ENCODE measurements at places on chromosomes 13 and 19.

- H3K27ac ChIP-seq, result peak overlapping the region; percentile 35
- H3K4me3 ChIP-seq, result no peak overlapping the region
- no peaks in the 10 kb centered on the region for H3K4me1 ChIP-seq
- H3K36me3 ChIP-seq, result peaks cover 12% of the 10 kb centered on the region
- no peaks in the 10 kb centered on the region for H3K27me3 ChIP-seq
Measured at GRCh38 chr13:95608640-95609323, 35.7 kb downstream of the DZIP1 start.

GRCh38 chr19:2242092-2242537 is 5.5 kb downstream of the SF3A2 start:
- H3K27ac ChIP-seq, result no peak overlapping the region
- H3K36me3 ChIP-seq, result peaks cover 10% of the 10 kb centered on the region
- H3K4me3 ChIP-seq, result peak overlapping the region; percentile 57
- no peaks in the 10 kb centered on the region for H3K27me3 ChIP-seq

- H3K27me3 ChIP-seq, result no peaks in the 10 kb centered on the region
- H3K4me3 ChIP-seq, result peak overlapping the region; percentile 92
- no peak for DNase-seq
- no peak overlapping the region for H3K27ac ChIP-seq
- peaks cover 66% of the 10 kb centered on the region for H3K36me3 ChIP-seq
Measured at GRCh38 chr19:36916991-36917390, 859 bp downstream of the ZNF568 start.

- H3K4me1 ChIP-seq, result peaks cover 20% of the 10 kb centered on the region
- DNase-seq, result no peak
- no peak overlapping the region for H3K4me3 ChIP-seq
- peaks cover 3% of the 10 kb centered on the region for H3K27me3 ChIP-seq
- no peak overlapping the region for H3K27ac ChIP-seq
Measured at GRCh38 chr19:28880735-28881401, 332.1 kb downstream of the UQCRFS1 start.

- no peak for DNase-seq
- H3K27me3 ChIP-seq, result peaks cover 44% of the 10 kb centered on the region
- H3K27ac ChIP-seq, result no peak overlapping the region
Measured at GRCh38 chr13:114230575-114230974, 4.1 kb upstream of the CDC16 start.

GRCh38 chr13:24684600-24684998 is 4.4 kb downstream of the ATP12A start:
- peaks cover 16% of the 10 kb centered on the region for H3K27me3 ChIP-seq
- no peak overlapping the region for H3K27ac ChIP-seq
- H3K4me1 ChIP-seq, result peaks cover 38% of the 10 kb centered on the region
- no peak for DNase-seq
- H3K4me3 ChIP-seq, result no peak overlapping the region

DNA sequence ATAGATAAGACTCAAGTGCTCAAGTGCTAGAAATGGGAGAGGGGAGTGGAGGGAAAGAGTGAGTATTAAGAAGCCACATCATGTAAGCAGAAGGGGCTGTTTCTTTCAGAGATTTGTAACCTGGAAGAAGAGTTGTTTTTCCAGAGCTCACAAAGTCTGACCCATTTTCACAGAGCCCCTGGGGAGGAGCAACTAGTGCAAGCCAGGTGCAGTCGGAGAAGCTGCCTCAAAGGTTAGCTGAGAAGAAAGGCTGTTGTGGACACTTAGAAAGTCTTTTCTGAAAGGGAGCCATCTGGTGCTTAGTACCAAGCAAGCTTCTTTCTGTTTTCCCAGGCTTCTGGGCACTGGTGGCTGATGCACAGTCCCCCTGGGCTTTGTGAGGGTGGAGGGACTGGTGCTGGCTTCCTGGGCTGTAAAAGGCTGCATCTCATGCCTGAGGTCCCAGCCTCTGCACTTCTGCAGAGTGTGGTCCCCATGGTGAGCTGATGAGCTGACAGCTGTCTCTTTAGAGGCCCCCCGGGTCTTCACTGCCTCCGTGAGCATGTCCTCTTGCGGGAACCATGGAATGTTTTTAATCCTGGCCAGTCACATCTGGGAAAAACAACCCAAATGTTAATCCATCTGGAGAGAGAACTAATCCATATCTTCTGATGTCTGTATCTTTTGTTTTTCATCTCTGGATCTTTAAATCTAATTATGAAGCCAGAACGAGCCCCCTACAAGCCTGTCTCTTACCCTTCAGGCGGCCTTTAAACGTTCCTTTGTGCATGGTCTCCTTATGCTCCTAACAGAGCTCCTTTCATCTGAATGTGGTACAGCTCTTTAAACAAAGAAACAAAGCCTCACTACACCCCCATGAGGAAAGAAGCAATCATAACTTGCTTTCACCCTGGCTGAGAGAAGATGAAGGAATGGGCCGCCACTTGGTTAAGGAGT is 40.2 kb downstream of the OLFM4 start:
- no peaks in the 10 kb centered on the region for H3K36me3 ChIP-seq
- peak overlapping the region; percentile 44 for H3K4me3 ChIP-seq

DNA sequence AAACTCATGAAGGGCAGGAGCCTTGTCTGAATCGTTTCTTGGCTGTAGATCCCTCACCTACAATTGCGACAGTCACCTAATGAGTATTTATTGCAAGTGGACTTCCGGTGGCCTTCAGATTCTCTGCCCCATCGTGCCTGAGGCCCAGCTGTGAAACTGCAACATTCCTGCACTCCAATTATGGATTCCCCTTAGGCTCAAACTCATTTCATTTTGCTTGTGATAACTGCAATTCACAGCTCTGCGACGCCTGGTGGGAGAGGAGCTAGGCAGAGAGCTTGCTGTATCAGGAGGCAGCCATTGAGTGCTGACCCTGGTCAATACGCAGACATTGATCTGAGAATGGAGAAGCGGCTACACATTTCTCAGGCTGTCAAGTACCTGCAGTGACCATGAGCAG is 59.0 kb downstream of the CCDC70 start:
- no peak overlapping the region for H3K4me3 ChIP-seq
- H3K27ac ChIP-seq, result no peak overlapping the region
- no peaks in the 10 kb centered on the region for H3K27me3 ChIP-seq

GRCh38 chr19:6297202-6297601 is 17.4 kb upstream of the MLLT1 start:
- DNase-seq, result no peak
- H3K36me3 ChIP-seq, result peaks cover 8% of the 10 kb centered on the region
- no peaks in the 10 kb centered on the region for H3K4me1 ChIP-seq

- no peaks in the 10 kb centered on the region for H3K27me3 ChIP-seq
- no peak for DNase-seq
- H3K4me3 ChIP-seq, result no peak overlapping the region
- H3K36me3 ChIP-seq, result peaks cover 6% of the 10 kb centered on the region
- H3K4me1 ChIP-seq, result peaks cover 23% of the 10 kb centered on the region
Measured at GRCh38 chr13:66879988-66880387, 350.1 kb downstream of the PCDH9 start.

GRCh38 chr19:33388725-33389420 is 15.4 kb downstream of the CEBPG start:
- H3K4me1 ChIP-seq, result peaks cover 8% of the 10 kb centered on the region
- no peak for DNase-seq
- H3K27me3 ChIP-seq, result no peaks in the 10 kb centered on the region
- H3K36me3 ChIP-seq, result no peaks in the 10 kb centered on the region
- H3K27ac ChIP-seq, result no peak overlapping the region

- peaks cover 5% of the 10 kb centered on the region for H3K4me1 ChIP-seq
- H3K27ac ChIP-seq, result no peak overlapping the region
- H3K27me3 ChIP-seq, result no peaks in the 10 kb centered on the region
Measured at GRCh38 chr13:45073809-45074208, 46.5 kb upstream of the GTF2F2 start.

DNA sequence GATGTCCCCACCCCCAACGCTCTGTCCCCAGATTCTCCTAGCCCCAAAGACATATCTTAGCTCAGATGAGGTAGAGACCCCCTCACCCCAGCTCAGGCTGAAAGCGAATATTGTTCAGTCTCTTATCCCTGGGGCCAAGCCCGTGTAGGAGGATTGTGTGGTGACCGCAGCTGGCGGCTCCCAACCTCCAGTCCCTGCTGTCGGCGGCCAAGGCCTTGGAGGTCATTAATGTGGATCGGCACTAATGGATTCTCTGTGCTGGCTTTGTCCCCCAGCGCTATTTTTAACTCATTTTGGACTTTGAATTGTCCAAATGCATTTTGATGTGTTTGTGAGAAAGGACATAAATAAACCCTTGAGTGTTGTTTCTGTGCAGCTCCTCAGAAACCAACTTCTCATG is 124.2 kb downstream of the UQCRFS1 start:
- peak overlapping the region; percentile 46 for H3K27ac ChIP-seq
- peaks cover 3% of the 10 kb centered on the region for H3K27me3 ChIP-seq
- H3K4me1 ChIP-seq, result peaks cover 52% of the 10 kb centered on the region

GRCh38 chr19:6044056-6044805 is 66.1 kb downstream of the RFX2 start:
- H3K27me3 ChIP-seq, result no peaks in the 10 kb centered on the region
- H3K4me1 ChIP-seq, result peaks cover 11% of the 10 kb centered on the region
- no peak overlapping the region for H3K27ac ChIP-seq
- no peak overlapping the region for H3K4me3 ChIP-seq
- DNase-seq, result no peak

DNA sequence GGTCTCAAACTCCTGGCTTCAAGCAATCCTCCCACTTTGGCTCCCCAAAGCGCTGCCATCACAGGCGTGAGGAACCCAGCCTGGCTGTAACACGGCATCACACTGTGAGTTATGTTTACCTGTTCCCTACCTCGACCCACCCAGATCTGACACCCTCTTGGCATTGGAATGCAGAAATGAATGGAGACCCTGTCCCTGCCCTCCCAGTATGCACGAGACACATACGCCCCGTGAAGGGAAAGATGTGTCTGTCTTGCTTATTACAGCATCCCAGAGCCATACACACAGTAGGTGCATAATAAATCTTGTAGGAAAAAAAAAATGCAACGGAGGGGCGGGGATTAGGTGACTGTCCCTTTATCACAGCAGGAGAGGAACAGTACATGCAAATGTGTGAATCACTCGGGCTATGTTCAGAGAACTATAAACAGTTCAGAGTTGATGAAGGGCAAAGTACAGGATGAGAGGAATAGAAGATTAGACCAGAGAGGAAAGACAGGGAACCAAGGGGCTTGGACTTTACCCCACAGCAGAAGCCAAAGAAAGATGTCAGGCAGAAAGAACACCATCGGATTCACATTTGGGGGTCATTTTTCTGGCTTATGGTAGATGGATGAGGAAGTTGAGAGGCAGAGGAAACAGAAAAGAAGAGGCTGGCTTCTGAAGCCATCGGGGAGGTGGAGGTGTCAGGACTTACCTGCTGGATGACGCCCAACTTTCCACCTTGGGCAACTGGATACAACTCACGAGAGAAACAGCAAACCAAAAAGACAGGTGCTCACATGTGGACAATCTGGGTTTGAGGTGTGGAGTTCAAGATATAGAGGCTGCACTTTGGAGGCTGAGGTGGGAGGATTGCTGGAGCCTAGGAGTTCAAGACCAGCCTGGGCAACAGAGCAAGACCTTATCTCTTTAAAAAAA is 94.3 kb downstream of the INSR start:
- no peak for DNase-seq
- peaks cover 18% of the 10 kb centered on the region for H3K4me1 ChIP-seq
- no peaks in the 10 kb centered on the region for H3K36me3 ChIP-seq
- peak overlapping the region; percentile 51 for H3K4me3 ChIP-seq
- H3K27me3 ChIP-seq, result peaks cover 20% of the 10 kb centered on the region
- no peak overlapping the region for H3K27ac ChIP-seq

DNA sequence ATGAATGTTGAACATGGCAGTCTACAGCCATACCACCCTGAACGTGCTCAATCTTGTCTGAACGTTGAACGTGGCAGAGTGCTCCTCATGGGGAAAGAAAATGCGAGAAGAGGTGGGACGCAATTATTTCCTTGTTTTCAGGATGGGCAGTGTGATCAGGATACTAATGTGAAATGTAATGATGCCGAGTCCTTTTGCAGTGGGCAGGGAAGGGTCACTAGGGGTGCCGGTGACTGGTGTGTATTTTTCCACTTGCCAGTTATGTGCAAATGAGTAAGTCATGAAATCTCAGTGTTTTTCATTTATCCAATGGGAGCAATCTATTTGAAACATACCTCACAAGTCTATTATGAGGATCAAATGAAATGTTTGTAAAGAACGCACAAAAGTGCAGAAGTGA is 84.8 kb downstream of the LNX2 start:
- no peaks in the 10 kb centered on the region for H3K36me3 ChIP-seq
- H3K27me3 ChIP-seq, result no peaks in the 10 kb centered on the region
- H3K4me3 ChIP-seq, result no peak overlapping the region
- H3K27ac ChIP-seq, result no peak overlapping the region

DNA sequence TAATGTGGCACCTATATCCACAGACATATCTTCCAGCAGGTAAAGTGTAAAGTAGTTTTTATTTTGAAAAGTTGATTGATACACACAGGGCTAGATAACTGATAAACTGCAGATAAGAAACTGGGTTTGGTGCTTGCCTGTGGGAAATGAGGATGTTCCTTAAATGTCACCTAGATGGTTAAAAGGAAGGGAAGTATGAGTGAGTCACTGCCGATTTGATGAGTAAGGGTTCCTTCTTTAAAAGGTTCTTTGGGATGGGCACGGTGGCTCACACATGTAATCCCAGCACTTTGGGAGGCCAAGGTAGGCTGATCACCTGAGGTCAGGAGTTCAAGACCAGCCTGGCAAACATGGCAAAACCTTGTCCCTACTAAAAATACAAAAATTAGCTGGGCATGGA is 73.8 kb upstream of the FRY start:
- H3K4me1 ChIP-seq, result no peaks in the 10 kb centered on the region
- no peak for DNase-seq
- no peak overlapping the region for H3K27ac ChIP-seq
- H3K4me3 ChIP-seq, result no peak overlapping the region

DNA sequence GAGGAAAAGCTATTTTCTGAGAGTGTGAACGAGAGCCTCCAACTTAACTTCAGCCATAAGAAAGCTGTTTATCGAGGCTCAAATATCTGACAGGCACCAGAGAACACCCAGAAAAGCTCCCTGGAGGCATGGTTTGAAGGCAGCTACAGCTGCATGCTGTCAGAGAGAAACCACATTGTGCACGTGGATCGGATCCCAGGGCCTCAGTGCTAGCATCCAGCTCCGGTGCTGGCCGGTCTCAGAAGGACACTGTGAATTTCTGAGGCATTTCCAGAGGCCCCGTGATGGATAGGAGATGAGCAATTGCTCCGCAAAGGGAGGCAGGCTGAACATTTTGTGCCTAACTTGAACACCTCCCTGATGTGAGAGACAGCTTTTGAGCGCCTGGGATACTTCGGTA is 315.7 kb downstream of the FGF9 start:
- no peaks in the 10 kb centered on the region for H3K27me3 ChIP-seq
- no peak overlapping the region for H3K4me3 ChIP-seq
- H3K27ac ChIP-seq, result no peak overlapping the region
- DNase-seq, result no peak
- no peaks in the 10 kb centered on the region for H3K36me3 ChIP-seq
- no peaks in the 10 kb centered on the region for H3K4me1 ChIP-seq

Measured in neural crest cell (in vitro differentiated cells).